Stimulated activated CD4-positive, alpha-beta T cell treated with anti-CD3 and anti-CD28 coated beads, Interleukin-1b, Interleukin-23, amount 100 ng/mL, for 48 hours (primary cell): ENCODE measurements at places on chromosomes 16 and 17.
A peak's percentile ranks its signal among the peaks of the same experiment; 100 is the strongest.

- DNase-seq = no peak
Measured at GRCh38 chr17:47735536-47736011, 2.5 kb downstream of the TBX21 start.

- DNase-seq = no peak
Measured at GRCh38 chr17:83177611-83178532, 98.5 kb downstream of the METRNL start.

- DNase-seq = peak; percentile 11
Measured at GRCh38 chr17:8326511-8327302, 12.9 kb upstream of the ODF4 start.

DNA sequence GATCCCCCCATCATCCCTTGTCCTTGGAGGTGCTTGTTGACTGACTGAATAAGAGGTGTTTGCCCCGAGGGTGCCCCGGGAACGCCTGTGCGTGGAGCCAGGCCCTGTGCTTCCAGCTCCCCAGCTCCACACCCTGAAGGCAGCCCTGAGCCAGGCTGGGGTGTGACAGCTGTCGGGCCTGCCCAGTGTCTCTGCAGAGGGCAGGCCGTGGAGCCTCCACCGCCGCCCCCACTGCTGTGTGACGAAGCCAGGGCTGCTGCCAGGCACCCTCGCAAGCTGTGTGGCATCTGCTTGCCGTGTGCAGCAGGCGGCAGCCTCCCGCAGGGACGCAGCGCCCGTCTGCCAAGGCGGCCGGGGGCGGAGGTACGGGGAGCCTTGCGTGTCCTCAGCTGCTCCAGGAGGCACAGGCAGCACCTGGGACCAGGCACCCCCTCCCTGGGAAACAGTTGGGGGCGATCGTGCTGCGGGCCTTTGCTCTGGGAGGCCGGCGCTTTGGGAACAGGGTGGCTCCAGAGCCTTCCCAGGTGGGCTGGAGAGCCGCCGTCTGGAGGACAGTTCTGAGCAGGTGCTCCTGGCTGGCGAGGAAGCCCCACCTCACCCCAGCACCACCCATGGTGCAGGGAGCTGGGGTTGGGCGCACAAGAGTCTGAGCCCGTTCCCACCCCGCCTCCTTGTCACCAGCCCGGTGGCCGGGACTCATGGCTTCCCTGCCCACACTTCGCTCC is 26.6 kb downstream of the GSE1 start:
- no peak for DNase-seq

GRCh38 chr16:89084411-89084810 is 9.2 kb upstream of the ACSF3 start:
- no peak for DNase-seq

DNA sequence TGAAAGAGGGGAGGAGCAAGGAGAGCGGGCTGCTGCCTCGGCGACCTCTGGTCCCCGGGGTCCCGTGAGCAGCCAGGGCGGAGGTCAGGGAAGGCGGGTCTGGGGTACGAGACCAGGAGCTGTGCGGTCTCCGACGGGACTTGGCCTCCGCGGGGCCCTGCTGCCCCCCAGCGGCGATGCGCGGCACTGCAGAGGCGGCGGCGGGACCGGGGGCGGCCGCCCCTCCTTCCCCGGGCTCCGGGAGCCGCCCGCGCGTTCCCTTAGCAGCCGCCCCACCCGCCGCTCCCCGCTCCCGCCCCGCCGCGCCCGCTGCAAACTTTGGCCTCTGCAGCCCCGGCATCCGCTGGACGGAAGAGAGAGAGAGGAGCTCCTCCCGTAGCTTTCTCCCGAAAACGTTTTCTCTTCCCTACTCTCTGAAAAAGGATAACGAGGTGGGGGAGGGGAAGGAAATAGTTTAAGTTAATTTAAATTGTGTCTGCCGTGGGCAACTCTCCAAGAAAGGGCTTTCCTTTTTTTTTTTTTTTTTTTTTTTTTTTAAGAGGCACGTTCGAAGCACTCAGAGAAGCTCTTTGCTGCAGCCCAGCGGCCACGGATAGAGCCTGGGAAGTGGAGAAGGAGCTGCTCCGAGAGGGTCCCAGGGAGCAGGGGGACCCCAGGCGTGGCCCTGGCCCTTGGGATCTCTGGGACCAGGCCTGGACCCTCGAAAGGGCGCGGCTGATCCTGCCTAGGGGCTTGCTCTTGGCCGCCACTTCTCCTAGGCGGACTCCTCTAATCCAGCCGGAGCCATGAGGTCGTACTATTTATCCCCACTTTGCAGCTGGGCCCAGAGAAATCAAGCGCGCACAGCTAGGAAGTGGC is 43.2 kb downstream of the C16orf82 start:
- peak; percentile 76 for DNase-seq

GRCh38 chr16:65377195-65377594 is 255.3 kb upstream of the CDH11 start:
- DNase-seq = no peak

GRCh38 chr16:79946252-79946651 is 345.7 kb upstream of the MAF start:
- no peak for DNase-seq

DNA sequence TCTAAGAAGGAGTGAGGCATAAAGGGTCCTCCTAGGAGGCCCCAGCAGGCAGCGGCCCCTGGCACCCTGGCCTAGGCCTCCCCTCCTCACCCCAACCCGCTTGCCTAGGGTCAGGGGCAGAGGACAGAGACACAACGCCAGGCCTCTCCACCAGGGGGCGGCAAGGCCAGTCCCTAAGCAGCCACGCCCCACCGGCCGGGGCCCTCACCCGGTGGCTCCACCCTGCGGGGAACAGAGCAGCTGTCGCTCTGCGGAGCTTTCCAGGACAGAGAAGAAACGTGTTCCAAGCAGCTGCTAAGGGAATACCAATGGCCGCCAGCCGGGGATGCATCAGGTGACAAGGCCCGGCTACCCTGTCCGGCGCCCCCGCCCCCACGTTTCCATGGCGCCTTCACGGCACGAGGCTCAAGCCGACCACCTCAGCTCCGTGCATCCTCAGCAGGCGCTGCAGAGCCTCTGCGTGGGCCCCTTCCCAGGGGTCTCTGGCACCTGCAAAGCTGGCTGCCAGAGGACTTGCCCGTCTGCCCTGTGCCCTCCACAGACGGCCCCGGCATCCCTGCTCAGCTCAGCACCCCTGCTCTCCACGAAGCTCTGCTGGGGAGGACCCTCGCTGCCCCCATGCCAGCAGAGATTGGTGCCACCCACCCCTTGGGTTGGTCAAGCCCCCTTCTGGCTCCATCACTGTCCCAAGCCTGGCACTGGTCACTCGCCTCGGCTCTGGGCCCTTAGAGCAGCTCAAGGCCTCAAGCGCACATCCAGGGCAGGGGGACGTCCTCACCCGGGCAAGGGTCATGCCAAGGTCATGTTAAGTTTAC is 5.6 kb downstream of the ZNF598 start:
- peak; percentile 90 for DNase-seq

GRCh38 chr16:73361061-73361460 is 313.1 kb upstream of the ZFHX3 start:
- DNase-seq = no peak

DNA sequence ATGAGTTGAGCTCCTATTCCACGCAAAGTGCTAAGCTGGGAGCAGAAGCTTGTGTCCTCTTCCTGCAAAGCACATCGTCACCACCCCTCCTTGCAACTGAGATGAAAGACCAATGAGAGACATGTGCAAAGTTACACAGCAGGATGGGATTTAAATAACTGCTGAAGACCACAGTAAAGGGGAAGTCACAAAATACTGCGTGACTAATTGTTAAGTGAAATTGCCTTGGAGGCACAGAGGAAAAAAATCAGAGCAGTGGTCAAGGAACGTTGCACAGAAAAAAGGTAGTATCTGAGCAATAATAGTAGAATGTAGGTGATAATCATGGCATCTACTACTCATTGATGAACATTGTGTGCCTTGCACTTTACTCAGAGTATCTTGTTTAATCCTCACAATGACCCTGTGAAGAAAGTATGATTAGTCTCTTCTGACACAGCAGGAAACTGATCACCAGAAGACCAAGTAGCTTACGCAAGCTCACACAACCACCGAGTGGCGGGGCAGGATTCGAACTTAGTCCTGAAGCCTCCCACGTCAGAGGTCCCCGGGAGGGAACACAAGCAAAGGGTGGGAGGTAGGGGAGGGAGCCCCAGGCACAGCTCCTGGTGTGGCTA is 15.4 kb upstream of the MYO18A start:
- no peak for DNase-seq

DNA sequence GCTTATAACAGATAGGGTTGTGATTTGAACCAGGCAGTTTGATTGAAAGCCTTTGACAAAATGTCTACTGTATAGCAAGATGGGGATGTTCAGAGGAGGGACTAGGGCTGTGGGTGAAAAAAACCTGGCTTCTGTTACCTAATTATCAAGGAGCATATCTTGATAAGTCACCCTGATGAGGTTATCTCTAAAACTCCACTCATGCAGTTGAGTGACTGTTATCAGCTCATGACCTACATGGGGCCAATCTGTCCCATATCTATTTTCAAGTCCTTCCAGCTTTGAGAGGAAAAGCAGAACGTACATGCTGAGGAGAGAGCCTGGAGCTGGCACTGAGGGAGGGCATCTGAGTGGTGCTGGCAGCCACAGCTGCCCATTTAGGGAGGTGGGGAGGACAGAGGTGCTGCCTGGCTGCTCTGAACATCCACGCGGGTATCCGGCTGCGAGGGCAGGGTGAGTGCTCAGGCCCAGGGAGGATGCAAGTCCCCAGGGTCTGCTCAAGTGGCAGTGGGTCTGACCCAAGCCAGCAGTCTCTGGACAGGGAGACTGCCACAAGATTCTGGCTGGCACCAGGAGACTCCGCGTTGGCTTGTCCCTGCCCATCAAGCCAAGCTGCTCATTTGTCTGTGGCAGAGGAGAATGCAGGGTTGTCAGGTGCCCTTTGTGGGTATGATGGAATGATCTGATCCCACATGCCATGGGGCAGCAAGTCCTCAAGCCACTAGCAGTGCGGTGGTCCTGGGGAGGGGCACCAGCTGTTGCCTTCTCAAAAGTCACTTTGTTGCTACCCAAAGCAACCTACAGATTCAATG is 29.2 kb downstream of the ATPAF2 start:
- DNase-seq = no peak

- DNase-seq = no peak
Measured at GRCh38 chr17:19508577-19508867, 25.1 kb upstream of the SLC47A1 start.

GRCh38 chr16:65531475-65531874 is 409.6 kb upstream of the CDH11 start:
- no peak for DNase-seq

- DNase-seq = no peak
Measured at GRCh38 chr17:37731056-37731455, 13.8 kb downstream of the HNF1B start.

DNA sequence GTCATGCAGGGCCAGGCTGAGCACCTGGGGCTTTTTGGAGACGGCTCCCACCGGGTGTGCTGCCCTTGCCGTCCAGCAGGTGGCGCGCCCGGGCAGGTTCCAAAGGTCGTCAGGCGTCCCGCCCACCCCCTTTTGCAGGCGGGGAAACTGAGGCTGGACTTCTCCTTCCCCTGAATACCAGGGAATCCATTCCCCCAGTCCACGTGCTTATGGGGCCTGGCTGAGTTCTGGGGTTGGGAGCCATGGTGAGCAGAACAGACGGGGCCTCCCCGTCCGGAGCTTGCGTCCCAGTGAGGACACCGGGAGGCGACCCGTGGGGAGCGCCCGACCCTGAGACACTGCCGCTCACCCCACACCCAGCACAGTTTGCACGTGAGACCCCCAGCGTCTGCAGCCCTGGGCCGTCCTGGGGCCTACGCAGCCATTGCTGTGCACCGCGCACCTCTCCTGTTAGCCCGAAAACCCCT is 51.8 kb upstream of the JPH3 start:
- peak; percentile 34 for DNase-seq

DNA sequence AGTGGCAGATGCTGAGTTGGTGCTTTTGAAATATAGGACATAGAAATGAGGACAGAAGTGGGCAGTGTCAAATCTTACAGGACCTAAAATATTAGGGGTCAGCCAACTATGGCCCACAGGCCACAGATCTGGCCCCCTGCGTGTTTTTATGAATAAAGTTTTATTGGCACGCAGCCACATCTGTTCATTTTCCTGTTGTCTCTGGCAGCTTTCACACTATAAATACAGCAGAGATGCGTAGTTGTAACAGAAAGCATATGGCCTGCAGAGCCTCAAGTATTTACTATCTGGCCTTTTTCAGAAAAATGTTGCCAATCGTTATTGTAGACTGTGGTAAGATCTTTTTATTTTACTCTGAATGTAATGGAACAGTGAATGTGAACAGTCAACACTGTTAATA is 82.8 kb downstream of the ABCC6 start:
- DNase-seq = no peak

- DNase-seq = no peak
Measured at GRCh38 chr16:10812312-10813098, 6.1 kb downstream of the TVP23A start.

DNA sequence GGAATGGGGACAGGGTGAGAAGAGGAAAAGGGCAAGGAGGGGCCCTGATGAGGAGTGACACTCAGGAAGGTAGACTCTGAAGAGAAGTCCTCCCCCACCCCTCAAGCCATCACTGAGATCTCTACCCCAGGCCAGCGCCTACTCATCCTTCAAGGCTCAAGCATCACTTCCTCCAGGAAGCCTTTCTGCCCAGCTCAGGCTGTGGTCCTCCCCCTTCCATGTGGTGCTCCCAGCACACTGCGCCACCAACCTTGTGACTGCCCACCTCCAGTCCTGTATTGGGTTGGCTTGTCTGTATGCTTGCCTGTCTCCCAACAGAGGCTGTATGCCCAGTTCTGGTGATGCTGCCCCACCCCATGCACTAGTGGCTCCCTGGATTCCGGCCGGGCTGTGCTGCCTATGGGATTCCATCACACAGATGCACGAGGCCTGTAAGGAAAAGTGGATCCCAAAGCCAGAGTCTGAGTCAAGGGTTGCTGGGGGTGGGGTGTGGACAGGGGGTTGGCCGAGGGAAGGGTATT is 19.8 kb upstream of the ZFP90 start:
- DNase-seq = no peak

DNA sequence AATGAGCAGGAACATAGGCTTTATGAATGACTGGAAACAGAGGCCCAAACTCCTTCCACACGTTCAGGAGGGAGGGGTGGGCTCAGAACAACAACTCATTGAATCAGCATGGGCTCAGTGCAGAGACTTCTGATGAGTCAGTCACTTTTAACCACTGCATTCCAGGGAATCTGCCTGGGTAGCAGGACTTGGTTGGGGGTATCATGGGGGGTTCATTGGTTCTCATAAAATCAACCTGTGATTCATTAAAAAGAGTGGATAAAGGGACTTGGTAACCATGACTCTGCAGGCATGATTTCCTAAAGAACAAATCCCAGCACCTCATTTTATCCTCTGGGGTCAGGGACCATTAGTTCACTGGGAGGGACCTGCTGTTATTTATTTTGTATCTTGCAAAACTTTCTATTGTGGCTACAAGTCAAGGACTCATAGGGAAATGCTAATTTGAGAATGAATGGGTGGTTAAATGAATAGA is 13.8 kb downstream of the ITGB3 start:
- no peak for DNase-seq
